ENCODE measurements at places on chromosomes 7 and 10.
A peak's percentile ranks its signal among the peaks of the same experiment; 100 is the strongest.

DNA sequence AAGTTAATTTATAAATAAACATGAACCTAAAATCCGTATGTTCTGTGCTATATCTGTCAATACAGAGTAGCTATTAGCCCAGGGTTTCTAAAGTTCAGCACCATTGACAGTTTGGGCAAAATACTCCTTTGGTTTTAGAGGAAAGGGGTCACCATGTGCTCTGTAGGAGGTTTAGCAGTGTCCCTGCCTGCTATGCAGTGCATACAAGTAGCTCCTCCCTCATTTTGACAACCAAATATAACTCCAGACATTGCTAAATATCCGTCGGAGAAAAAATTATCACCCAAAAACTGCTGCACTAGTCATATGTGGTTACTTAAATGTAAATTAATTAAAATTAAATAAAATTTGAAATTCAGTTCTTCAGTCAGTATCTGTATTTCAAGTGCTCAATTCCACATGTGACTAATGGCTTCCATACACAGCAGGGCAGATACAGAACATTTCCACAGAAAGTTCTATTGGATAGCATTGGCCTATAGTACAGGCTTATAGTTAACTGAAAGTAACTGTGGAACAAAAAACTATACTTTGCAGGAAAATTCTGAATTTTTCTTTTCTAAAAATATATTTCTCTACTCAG lies 6.4 kb downstream of the UPF2 start:
- DNase-seq: no peak

- no peak for DNase-seq
Measured at GRCh38 chr7:151934584-151934983, 21.7 kb upstream of the GALNTL5 start.

- DNase-seq: no peak
Measured at GRCh38 chr10:14671386-14671831, 103.3 kb downstream of the FAM107B start.

DNA sequence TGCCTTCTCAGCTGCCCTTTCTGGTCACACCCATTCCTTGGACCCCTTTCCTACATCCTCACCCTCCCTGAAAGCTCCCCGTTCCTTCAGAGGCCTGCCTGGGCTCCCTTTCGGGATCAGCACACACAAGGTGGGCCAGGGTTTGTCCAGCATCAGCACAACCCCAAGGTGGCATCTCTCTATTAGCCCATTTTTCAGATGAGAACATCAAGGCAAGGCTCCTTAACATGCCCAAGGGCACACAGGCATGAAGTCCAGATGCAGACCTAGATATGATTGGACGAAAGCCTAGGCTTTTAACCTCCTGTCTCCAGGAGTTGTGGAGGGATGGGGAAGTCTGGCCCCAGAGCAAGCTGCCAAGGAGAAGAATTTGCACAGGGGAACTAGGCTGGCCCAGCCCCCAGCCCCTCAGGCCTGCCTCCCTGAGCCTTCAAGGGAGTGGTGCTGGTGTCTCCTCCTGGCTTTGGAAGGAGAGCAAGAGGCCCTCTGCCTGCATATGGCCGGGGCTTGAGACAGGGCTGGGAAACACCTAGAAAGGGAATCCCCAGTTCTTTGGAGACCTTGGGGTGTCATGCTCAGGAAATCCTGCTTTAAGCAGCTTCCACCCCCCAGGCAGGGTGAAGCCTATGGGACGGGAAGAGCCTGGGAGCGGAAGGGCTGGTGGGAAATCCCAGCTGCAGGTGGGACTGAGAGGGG lies 9.0 kb upstream of the VSIR start:
- DNase-seq: no peak

- no peak for DNase-seq
Measured at GRCh38 chr7:141097430-141097829, 23.6 kb downstream of the TMEM178B start.

GRCh38 chr7:134184767-134185166 lies 57.6 kb downstream of the LRGUK start:
- DNase-seq: no peak

DNA sequence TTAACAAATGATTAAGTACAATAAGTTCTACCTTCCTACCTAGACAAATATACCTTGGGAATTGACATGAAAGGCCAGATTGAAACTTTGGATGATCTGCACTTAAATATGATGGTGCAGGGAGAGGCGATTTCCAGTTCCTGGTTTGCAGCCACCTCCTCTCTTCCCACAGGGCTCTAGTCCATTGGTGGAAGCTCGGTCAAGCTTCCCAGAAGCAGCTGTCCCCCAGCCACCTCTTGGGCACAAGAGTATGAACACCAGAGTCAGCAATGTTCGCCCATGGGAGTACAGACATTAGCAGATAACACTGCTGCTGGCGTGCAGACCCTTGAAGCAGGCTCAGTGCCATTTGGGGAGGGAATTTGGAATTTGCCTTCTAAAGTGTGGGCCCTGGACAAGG lies 1.5 kb upstream of the CPVL start:
- no peak for DNase-seq

GRCh38 chr7:154967401-154967955 lies 35.4 kb downstream of the PAXIP1 start:
- no peak for DNase-seq

- DNase-seq: no peak
Measured at GRCh38 chr7:22758576-22758975, 31.6 kb downstream of the IL6 start.

GRCh38 chr10:71084818-71085126 lies 127.6 kb upstream of the UNC5B start:
- DNase-seq: no peak

DNA sequence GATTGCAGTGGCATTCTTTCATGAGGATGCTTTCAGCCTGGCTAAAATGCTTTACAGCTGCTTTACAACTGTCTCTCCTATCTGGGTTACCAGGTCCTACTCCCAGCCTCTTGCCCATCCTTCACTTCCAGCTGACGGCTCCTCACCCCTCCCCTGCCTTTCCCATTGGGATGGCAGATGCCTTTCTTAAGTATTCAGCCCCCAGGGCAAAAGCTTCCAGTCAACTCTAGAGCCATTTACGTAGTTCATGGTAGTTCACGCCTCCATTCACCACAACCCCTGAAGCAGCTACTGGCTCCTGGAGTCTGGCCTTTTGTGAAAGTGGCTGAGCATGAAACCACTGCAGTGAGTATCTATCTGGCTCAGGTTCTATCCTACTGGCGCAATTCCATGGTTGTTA lies 17.2 kb upstream of the BMPER start:
- no peak for DNase-seq

DNA sequence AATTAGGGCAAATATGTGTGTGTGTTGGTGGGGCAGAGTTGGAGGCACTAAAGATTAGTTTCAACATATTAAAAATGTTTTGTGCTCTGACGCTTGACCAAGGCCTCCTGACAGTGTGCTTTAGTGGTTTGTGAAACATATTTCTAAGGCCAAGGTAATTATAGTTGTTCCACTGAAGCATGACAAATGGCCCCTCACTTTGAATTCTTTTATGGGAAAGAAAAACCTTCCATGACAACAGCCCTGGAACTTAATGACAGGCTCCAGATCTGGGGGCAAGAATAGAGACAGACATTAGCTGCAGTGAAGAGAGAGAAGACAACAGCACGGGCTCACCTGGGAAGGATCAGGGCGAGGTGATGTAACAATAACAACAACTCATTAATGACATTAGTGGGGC lies 155.8 kb downstream of the CHN2 start:
- DNase-seq: no peak

- no peak for DNase-seq
Measured at GRCh38 chr10:95789902-95790301, 33.9 kb downstream of the ENTPD1 start.

DNA sequence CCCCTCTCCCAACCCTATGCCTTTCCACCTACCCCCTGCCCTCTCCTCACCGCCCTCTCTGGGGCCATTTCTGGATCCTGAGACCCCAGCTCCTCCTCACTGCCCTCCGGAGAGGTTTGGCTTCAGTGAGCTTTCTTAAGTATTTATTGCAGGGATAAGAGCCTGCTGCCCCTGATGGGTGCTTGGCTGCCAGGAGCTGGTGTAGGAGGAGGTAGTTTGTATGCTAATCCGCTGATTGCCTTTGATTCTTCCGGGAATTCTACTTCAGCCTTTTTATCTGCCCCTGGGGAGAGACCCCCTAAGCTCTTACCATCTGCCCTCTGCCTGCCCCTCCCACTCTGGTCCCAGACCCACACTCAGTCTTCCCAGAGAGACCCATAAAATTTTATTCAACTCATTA lies 263.5 kb upstream of the PODXL start:
- DNase-seq: no peak

DNA sequence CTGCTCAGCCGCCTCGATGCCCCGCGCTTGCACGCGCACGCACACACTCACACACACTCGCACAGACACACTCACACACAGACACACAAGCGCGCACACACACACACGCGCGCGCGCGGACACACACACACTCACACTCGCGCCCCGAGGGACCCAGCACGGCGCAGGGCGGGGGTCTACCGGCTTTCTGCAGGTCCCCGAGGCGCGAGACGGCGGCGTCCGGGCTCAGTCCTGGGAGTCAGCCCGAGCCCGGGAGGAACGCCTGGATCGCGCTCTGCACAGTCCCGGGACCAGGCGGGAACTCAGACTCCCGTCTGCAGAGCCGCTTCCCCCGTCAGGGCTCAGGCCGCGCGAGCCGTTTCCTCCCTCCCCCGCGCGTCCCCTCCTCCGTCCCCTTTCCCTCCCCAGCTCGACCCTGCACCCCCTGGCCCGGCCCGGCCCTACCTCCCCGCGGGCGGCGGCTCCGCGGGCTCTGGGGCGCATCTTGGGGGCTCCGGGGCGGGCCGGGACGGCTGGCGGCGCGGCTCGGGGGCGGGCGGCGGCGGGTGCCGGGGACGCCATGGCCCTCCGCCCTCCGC lies 464 bp downstream of the DENND2A start:
- peak; percentile 18 for DNase-seq

DNA sequence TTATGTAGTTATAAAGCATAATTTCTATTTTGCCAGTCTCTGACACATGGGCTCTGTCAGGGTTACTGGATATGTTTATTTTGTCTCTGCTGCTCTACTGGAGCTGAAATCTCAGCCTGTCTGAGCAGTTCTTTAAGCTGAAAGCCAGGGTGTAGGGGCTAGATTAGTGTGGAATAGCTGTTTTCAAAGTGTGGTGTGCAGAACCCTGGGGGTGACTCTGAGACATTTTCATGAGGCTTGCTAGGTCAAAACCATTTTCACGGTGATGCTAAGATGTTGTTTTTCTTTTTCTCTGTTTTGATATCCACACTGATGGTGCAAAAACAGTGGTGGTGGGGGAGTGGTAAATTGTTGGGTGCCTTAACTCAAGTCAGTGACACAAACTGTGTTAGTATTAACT lies 45.5 kb downstream of the CREM start:
- DNase-seq: no peak

GRCh38 chr10:121005948-121006587 lies 154.9 kb downstream of the WDR11 start:
- DNase-seq: no peak

GRCh38 chr10:13373644-13374043 lies 25.6 kb upstream of the SEPHS1 start:
- DNase-seq: no peak

DNA sequence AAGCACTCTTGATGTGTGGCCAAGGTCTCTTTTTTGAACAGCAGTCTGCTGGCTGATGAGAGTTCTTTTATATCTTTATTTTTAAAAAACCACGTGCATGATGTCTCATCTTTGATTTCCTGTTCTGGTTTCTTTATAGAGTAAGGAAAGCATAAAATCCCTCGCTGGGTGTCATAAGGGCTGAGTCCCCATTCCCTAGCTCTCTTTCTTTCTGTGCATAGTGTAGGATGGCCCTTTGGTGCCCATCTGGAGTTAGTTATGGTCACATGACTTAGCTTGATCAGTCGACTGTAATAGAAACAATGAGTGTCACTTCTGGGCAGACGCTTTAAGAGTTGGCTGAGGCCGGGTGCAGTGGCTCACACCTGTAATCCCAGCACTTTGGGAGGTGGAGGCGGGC lies 38.5 kb downstream of the GHRHR start:
- no peak for DNase-seq

- peak; percentile 92 for DNase-seq
Measured at GRCh38 chr10:79153745-79154144, 85.0 kb downstream of the ZMIZ1 start.

DNA sequence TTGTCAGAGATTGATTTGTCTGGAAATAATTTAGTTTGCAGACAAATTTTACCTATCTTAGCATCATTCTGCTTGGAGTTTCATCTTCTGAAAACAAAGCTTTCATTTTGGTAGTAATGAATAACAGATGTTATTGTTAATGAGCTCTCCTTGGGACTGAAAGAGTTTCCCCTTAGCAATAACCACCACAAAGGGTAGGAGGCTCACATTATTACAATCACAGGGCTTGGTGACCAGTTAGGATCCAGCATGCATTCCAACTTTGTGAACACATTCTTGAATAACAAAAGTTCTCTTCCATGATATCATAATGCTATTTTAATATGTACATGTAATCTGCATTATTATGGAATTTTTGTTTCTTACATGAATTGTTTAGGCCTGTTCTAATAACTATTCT lies 148.8 kb upstream of the VWC2 start:
- DNase-seq: no peak

DNA sequence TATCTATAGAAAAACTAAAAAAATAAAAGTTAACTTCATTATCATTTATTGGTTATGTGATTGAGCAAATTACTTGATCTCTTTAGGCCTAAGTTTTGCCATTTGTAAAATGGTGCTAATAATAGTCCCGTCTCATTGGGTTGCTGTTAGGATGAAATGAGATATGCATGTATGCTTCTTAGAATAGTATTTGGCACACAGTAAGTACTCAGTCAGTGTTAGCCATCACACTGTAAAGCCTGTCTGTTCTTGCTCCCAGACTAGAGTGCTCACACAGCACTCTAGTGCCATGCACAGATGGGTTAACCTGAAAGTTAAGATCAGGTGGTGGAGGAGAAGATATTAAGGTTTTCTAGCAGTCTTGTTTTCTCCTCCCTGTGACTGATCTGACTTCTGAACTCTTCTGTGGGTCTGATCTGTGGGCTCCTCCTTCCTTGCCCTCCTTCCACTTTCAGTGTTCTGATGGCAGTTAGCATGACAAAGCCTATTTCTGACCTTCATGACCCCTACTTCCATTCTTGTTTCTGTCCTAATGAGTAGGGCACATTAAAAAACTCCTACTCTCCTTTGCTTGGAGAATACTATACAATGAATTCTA lies 167.5 kb downstream of the RNLS start:
- no peak for DNase-seq

- no peak for DNase-seq
Measured at GRCh38 chr10:132892004-132892403, 50.4 kb downstream of the CFAP46 start.

- DNase-seq: no peak
Measured at GRCh38 chr10:114478281-114478680, 74.0 kb upstream of the AFAP1L2 start.

- no peak for DNase-seq
Measured at GRCh38 chr10:79418274-79418673, 27.1 kb downstream of the ZCCHC24 start.

DNA sequence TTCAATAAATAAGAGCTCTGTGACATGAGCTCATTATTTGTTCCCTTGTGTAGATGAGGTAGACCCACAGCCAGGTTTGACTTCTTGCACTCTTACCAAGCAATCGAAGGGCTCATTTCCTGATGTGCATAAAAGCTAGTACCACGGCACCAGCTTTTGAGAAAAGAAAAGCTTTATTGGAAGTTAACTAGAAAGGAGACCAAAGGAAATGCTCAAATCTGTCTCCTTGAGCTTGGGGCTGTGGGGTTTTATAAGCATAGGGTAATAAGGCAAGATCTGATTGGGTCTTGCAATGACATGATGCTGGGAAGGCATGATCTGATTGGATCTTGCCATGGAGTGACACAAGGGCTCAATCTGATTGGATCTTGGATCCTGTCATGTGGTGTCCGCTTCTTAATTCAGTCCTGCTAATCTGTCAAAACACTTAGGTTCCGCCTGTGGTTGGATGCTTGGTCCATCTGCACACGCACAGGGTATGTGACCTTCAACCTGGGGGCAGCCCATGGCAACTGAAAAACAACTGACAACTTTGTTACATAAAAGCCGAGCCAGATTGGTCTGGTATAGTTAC lies 47.8 kb upstream of the FRMD4A start:
- DNase-seq: no peak

Measured in posterior cingulate gyrus (tissue), 11 donors.